ENCODE measurements at places on chromosomes 16 and 17.

GRCh38 chr16:86899757-86900156 lies 321.4 kb downstream of the FOXL1 start:
- no peak for DNase-seq

DNA sequence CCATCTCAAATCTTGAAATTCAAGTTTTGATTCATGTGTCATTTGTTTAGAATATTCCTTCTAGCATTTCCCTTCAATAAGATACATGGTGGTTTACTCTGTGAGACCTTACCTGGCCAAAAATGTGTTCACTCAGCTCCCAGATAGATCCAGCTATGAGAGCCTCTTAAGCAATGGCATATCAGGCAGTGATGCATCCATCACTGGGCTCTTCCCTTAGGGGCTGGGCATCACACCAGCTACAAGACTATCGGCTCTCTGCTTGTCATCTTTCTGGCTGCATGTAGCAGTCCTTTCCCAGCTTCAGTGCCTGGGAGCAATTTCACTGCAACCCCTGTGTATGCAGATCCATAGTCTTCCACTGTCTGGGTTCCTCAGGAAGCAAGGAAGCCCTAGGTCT lies 40.6 kb downstream of the GOSR1 start:
- no peak for DNase-seq

- no peak for DNase-seq
Measured at GRCh38 chr16:57809276-57810196, 7.2 kb upstream of the KIFC3 start.

GRCh38 chr17:73647301-73647695 lies 3.1 kb upstream of the SDK2 start:
- DNase-seq, result no peak

GRCh38 chr17:31385428-31386285 lies 5.8 kb upstream of the RAB11FIP4 start:
- DNase-seq, result no peak

DNA sequence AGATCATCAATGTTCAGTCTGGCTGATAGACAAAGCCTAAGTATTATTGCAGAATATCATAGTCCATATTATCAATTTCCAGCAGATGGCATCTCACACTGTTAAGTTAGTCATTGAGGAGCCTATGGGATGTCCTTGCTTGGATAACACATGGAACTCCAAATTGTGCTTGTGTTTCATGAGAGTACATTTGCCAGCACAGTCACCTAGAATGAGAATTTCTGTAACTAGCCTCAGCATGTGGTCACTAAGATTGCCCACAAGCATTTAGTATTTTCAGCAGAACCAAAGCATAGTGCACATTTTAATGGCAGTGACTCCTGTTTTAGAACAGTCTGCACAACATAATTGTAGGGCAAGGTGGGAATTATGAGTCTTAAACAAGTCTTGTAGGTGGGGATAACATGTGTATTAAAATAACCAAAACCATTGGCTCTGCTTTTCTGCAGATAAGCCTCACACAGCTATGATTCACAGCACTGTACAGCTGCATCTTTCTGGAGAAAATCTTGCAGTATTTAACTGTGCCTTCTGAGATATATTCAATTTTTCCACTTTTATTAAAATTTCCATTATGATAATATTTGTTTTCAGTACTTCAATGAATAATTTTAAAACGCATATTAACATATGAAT lies 882.8 kb upstream of the SOX9 start:
- DNase-seq, result no peak

- no peak for DNase-seq
Measured at GRCh38 chr17:72053036-72053435, 67.8 kb upstream of the SOX9 start.

GRCh38 chr16:30637944-30638343 lies 12.8 kb upstream of the PRR14 start:
- peak; percentile 54 for DNase-seq

GRCh38 chr16:2257726-2258125 lies 6.3 kb upstream of the ECI1 start:
- no peak for DNase-seq

- DNase-seq, result no peak
Measured at GRCh38 chr16:22353191-22353919, 21.1 kb downstream of the CDR2 start.

DNA sequence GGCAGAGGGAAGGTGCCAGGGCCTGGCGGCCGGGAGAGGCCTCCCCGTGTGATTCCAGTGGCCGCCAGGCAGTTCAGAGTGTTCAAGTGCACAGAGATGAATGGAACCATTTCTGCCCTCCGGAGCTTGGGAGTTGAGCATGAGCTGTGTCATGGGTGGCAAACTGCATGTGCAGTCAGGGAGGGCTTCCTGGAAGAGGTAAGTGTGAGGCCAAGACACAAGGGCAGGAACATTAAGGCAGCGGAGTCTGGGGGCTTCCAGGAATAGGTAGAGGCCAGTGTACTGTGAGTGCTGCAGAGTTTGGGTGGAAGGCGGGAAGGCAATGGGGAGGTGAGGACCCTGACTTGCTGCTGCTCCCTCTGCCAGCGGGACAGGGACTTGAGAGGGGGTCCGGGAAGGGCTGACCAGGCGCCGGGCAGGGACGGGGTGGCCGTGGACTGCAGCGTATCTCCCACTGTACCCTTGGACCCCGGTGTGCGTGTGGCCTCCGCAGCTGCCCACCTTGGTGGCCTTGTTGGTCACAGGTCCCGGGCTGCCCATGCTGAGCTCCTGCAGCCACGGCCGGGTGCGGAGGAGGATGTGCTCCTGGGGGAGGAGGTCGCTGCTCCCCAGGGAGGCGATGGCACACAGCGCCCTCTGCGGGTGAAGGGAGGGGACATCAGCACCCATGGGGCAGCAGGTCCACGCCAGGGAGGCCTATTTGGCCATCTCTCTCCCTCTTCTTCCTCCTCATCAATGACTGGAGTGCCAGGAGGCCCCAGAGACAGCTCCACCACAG lies 7.5 kb upstream of the CEP131 start:
- DNase-seq, result no peak

DNA sequence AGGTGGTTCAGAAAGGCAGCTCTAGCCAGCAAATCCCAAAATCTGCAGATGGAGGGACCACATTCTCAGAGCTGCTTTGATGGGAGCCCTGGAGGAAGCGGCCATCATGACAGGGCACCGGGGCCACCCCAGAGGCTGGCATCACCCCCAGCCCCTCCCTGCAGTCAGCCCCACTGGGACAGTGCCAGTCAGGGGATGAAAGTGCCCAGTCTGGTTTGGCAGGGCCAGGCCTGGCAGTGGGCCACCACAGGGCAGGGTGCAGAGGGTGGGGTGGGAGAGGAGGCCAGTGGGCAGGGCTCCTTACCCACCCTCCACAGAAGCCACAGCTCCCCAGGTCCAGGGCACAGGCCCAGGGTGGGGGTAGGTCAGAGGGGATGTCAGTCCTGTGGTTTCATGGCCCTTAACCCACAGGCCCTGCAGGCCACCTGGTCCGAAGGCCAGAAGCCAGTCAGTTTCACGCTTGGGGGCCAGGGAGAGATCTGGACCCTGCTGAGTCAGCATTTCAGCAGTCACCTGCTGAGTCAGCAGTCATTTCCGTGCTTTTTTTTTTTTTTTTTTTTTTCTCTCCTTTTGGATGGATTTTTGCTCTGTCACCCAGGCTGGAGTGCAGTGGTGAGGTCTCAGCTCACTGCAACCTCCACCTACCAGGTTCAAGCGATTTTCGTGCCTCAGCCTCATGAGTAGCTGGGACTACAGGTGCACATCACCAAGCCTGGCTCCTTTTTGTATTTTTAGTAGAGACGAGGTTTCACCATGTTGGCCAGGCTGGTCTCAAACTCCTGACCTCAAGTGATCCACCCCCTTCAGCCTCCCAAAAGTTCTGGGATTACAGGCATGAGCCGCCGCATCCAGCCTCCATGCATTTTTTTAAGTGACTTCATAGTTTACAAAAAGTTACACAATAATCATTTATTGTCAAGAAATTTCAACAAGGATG lies 10.4 kb downstream of the SLC25A10 start:
- DNase-seq, result no peak

- peak; percentile 21 for DNase-seq
Measured at GRCh38 chr17:45302649-45303173, 14.1 kb downstream of the MAP3K14 start.

GRCh38 chr16:49986351-49987124 lies 38.5 kb upstream of the CNEP1R1 start:
- no peak for DNase-seq

- no peak for DNase-seq
Measured at GRCh38 chr17:4293572-4293971, 29.8 kb upstream of the ANKFY1 start.

GRCh38 chr17:82458885-82459424 lies 414 bp downstream of the NARF start:
- DNase-seq, result peak; percentile 51

- DNase-seq, result no peak
Measured at GRCh38 chr16:56115817-56116576, 75.3 kb upstream of the GNAO1 start.

GRCh38 chr16:70743791-70744190 lies 57.2 kb downstream of the VAC14 start:
- DNase-seq, result no peak
